ENCODE measurements at places on chromosomes 5 and 9.

DNA sequence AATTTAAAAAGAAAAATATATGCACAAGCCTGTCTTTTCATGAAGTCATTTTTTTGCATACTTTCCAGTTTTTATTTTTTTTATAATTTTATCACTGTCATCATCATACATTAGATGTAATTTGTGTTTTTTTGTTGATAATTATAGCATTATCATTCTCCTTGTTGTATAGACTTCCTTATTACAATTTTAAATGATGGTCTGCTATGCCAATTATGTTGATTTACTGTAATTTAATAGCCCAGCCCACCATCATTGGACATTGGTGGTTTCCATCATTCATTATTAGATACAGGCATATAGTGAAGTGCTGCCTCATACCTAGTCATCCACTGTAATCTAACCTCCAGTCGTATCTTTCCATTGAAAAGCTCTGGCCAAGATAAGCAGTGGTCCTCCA lies 3.8 kb upstream of the TJP2 start:
- no peak for DNase-seq

GRCh38 chr5:54457094-54457862 lies 1.8 kb downstream of the HSPB3 start:
- DNase-seq = no peak

DNA sequence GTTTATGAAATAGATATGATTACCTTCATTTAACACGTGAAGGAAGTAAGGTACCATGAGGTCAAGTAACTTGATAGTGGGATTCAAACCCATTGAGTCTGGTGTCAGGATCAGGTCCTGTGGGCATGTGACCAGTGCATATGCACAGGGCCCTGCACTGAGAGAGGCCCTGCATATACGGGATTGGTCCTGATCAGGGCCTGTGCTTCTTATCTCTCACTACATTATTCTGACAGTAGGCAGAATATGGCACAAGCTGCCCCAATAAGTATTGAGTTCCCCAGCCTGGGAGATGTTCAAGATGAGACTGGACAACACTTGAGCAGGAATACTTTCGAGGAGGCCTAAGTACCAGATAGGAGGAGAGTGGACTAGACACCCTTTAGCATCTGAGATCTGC lies 44.0 kb downstream of the GALNT10 start:
- no peak for DNase-seq

GRCh38 chr9:4674783-4675182 lies 4.6 kb upstream of the CDC37L1 start:
- no peak for DNase-seq

GRCh38 chr9:79977074-79977435 lies 405.3 kb downstream of the TLE4 start:
- no peak for DNase-seq

DNA sequence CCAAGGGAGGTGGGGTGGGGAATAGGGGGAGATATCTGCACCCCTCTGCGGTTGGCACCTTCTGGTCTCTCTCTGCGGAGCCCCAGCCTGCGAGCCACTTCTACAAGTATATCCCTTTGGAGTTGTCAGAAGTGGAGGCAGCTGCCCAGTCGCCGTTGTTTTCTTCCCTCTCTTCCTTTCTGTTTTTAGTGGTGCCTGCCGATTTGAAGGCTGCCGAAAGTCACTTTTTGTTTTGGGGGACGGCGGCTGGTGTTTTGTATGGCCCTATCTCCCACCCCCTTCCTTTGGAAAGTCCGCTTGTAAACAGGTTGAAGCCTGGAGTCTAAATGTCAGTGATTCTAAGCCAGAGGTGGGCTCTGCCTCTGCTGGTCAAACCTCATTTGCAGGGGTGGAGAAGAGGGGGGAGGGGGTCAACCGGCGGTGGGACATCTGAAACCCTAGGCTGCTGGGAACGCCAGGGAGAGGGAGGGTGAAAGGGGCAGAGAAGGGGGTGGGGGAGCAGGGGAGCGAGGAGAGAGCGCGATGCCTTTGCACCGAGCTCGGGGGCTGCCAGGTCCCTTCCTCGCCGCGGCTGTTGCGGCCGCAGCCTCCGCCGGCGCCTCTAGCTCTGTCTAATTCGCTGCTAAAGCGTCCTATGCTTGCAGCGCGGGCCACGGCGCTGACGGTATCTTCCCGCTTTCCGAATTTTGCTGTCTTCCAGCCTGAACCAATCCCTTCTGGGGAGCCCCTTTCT lies at the start of gene FGF10:
Gene FGF10 (minus strand): TSS at position 331 of the 733 bp plus-strand sequence. CDS start 738 bp downstream, outside the sequence.
- DNase-seq = no peak

GRCh38 chr5:61274511-61274911 lies 57.5 kb upstream of the ZSWIM6 start:
- no peak for DNase-seq
